Astrocyte of the hippocampus (primary cell): ENCODE measurements at places on chromosomes 16 and 17.
A peak's percentile ranks its signal among the peaks of the same experiment; 100 is the strongest.

DNA sequence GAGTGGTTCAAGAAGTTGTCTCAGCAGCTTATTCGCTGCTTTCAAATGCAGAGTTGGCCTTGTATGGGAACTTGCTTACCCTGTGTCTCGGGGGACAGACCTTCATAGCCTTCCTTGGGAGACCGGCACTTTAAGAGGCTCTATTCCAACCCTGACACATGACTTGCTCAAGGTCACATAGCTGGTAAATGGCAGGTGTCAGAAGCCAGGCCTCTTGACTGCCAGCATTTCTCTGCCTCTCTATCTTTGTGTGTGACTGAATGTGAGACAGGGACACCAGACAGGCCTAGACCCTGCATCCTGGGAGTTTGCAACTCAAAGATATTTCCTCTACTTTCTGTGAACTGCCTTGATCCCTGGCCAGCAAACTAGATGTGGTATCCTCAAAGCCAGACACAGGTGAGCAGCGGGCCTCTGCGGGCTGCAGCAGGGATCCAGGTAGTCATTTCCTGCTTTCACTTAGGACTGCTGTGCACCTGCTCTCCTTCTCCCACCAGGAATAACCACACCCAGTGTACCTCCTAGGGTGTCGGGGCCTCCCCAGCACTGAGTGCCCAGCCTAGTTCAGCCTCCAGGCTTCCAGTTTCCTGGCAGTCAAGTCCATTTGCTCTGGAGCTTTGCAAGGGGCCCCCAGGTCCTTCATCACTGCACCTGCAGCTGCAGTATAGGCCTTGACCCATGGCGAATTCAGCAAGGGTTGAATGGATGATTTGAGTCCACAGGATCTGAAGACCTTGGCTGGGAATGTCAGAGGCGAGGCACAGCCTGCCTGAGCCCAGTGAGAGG lies 116.6 kb upstream of the TNRC6C start:
- no peak for DNase-seq

- no peak for DNase-seq
Measured at GRCh38 chr17:34366010-34366409, 3.0 kb upstream of the CCL1 start.

DNA sequence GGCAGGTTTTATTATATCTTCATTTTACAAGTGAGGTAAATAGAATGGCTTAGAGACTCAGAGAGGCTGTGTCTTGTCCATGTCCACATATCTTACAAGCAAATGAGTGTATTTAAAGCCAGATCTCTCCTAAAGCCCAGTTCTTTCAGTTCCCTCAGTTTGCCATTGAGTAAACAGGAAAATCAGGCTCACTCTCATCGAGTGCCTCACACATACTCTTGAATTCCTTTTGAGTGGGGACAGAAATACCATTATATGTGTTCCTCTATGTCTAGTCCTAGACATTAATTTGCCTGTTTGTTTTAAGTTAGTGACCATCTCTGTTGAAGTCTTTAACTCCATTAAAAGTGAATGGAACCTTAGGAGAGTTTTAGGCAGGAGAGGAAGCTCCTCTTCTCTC lies 40.1 kb downstream of the BPTF start:
- DNase-seq = no peak

- DNase-seq = no peak
Measured at GRCh38 chr17:6536566-6537065, 19.7 kb downstream of the PITPNM3 start.

- peak; percentile 30 for DNase-seq
Measured at GRCh38 chr16:88357317-88358022, 25.3 kb upstream of the ZNF469 start.

GRCh38 chr17:63542218-63542545 lies 8.1 kb upstream of the DCAF7 start:
- no peak for DNase-seq

GRCh38 chr16:88783391-88784073 lies 1.5 kb downstream of the PIEZO1 start:
- peak; percentile 55 for DNase-seq

GRCh38 chr17:42358434-42358833 lies 29.8 kb downstream of the STAT3 start:
- DNase-seq = no peak

DNA sequence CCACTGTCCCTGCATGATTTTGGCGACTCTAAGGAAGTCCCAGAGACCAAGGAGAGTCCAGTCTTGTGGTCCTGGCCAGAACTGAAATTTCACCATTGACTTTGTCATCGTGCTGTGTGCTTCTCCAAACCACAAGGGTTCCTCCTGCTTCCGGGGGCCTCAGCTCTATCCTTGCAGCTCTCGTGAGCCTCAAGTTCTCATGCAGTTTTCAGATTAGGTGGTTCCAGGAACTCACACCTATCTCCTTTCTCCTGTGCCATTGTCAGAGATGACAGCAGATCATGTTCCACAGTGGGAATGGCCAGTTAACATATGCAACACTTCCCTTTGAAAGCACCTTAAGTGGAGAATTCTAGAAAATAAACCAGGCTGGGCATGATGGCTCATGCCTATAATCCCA lies 97.9 kb upstream of the CRHR1 start:
- DNase-seq = no peak

DNA sequence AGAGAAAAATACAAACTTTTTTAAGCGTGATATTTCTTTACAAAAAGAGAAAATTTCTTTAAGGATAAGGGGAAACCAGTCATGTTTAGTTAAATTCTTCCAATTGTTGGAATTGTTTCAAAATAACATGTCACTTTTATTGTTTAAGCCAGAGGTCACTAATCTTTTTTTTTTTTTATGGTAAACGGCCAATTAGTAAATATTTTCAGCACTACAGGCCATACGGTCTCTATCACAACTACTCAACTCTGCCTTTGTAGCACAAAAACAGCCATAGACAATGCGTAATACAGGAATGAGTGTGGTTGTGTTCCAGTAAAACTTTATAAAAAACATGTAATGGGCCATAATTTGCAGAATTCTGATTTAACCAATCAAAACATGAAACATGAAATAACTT lies 401.4 kb downstream of the GRIN2A start:
- no peak for DNase-seq

DNA sequence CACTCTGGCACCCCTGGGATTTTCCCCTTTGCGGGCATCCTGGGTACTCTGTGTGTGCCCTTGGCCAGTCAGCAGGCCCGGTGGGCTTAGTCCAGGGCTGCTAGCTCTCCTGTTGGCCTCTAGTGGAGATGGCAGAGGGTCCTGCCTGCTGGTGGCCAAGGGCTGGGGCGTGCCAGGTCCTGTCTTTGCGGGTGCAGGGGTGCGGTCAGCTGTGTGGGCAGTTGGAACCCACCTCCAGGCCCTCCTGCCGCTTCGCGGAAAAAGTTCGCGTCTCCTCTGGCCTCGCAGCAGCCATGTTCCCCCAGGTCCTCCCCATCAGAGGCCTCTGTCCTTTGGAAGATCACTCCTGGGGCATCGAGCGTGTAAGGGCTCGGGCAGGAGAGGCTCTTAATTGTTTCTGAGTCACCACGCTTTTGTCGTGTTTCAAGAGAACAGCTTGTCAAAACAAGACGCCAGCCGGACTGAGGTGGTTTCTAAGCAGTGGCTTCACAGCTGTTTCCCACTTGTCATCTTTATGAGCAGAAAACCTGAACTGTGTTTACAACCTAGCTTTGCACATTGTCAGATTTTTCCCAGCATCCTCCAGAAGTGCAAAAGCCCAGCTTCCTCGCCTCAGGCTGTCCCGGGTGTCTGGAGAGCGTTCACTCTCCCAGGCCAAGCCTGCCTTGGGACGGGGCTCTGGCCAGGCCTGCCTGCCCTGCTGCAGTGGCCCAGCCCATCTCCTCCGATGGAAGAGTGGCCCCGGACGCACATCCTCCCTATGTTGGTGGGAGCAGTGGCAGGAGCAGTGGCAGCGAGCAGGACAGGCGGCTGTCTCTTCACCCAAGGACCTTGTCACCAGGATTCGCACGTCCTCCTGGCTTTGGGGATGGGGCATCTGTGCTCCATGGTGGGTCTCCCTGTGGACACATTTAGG lies 5.0 kb upstream of the DNASE1L2 start:
- peak; percentile 68 for DNase-seq

DNA sequence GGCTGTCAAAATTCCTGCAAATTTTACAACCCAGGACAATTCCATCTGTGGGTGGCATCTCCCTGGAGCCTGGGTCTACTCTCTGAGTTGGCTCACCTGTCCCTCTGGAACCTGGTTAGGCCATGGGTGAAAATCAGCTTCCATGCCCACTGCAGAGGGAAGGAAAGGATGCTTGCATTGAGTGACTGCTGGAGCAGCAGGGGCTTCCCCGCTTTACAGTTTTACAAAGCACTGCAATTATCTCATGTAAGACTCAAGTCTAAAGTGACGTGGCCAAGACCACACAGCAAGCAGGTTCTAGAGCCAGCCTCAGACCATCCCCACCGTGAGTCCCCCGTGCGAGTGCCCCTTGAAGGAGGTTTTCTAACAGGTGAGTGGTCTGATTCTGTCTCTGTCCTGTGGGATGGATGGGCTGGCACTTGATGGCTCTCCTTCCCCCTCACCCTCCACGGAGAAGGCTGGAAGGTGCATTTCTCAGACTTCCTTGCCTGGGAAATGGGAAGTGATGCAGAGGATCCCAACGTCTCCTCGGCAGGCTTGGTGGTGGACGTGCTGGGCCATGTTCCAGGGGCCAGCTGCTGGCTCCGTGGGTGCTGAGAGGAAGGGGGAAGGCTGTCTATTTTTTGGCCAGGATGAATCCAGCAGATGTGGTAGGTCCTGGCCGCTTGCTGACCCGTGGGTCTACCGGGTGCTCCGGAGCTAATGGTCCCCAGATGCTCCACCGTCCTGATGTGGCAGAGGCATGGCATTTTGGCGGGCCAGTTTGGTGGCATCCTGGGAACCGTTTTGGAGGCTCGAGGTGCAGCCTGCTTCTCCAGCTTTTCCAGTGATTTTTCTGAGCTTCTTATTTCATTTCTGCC lies 26.3 kb upstream of the CBX4 start:
- DNase-seq = no peak

GRCh38 chr17:56549501-56549900 lies 44.0 kb upstream of the NOG start:
- no peak for DNase-seq

GRCh38 chr16:75085556-75085955 lies 31.0 kb downstream of the LDHD start:
- no peak for DNase-seq

DNA sequence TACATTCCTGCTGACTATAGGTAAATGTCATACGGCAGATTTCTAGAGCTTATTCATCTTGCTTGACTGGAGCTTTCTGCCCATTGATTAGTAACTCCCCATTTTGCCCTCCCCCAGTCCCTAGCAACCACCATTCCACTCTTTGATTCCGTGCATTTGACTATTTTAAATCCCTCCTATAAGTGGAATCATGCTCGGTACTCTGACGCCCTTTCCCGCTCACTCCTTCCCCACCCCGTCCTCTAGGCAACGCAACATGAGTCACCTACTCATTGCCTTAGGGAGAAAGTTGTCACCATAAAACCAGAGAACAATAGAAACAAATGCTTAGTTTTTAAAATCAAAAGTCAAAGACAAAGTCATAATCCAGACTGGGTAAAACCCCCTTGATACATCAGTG lies 45.5 kb upstream of the RBBP6 start:
- DNase-seq = no peak

GRCh38 chr17:71180801-71181385 lies 939.9 kb upstream of the SOX9 start:
- peak; percentile 64 for DNase-seq

DNA sequence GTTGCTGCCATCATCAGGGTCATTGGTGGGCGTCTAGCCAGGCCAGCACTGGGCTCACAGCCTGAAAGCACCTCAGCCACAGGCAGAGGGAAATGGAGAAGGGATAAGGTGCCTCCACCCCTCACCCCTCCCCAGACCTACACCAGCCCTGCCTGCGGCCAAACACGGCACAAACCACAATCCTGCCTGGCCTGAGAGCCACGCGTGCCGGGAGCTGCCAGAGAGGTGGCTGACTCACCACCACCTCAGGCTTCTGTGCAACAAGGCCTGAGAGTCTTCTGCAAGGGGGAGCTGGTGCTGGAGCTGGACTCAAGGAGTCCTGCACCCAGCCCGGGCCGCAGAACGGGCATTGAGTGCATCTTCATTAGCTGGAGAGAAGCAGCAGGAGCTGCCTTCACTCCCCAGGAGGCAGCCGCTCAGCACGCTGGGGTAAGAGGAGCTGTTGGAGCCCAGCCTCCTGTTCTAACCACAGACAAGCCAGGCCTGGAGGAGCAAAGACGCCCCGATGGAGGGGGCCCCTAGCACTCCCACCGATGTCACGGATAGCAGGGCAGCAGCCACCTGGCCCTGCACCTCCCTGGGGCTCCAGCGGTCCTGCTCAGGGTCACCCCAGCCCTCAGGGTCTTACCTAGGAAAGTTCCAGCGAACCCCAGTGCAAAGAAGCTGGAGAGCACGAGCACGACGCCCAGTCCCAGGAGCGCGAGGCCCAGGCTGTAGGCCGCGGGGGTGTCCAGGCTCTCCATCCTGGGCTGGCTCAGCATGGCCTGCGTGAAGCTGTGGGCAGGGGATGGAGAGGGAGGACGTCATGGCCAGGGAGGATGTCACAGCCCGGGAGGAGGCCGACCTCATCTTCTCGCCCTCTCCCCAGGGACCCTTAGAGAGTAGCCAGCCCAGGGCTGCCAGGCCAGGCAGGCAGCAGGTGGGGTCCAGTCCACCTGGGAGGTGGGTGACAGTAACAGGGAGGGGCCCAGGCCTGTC lies 16.0 kb upstream of the RASD1 start:
- peak; percentile 99 for DNase-seq

DNA sequence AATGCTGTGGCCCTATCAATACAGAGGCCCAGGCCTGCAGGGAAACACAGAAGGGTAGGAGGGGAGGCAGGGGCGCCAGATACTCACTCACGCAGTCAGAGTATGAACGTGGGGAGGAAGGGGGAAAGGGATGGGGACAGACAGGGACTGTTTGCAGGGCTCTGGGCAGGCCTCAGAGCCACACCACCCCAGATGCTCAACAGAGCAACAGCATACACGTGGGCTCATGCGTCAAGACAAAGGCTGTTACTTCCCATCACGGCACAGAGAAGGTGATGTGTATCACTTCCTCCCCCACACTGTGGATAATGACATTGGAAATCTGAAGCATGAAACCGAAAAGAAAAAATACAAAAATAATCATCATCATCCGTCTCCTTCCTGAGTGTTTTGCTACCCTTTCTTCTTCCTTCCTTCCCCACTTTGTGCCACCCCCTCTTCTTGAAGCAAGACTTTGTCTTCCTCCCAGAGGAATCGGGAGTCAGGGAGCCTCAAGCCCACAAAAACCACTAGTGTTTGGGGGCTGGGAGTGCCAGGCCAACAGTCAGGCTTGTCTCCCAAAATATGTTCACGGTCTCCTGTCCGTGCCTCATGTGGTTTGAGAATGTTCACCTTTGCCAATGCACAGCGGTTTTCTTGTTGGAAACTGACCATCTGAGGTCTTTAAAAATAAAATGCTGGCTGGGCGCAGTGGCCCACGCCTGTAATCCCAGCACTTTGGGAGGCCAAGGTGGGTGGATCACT lies 20.1 kb downstream of the SLC39A11 start:
- DNase-seq = no peak

DNA sequence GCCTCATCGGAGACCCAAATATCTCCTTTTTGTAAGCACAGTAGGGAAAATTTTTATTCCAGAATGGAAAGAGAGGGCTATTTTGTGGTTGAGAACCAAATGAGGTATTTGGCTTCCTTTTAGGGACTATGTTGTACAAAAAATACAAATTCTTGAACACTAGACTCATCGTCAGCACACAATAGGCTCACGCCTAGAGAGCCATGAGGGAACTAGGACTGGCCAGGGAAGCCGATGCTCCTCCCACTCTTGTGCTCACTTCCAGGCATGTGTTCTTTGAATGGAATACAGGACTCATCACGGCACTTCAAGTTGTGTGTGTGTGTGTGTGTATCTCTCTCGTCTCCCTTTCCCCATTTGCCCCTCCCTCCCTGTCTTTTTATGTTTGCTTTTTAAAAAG lies 17.8 kb upstream of the BLMH start:
- peak; percentile 91 for DNase-seq

GRCh38 chr17:64067657-64068056 lies 47.2 kb upstream of the ICAM2 start:
- peak; percentile 8 for DNase-seq
